ENCODE measurements at places on chromosomes 2 and 18.

GRCh38 chr2:66929632-66930338, 467.3 kb upstream of the ETAA1 start:
- no peak for DNase-seq

- no peak for DNase-seq
These were observed 197.9 kb upstream of the LRRTM4 start for GRCh38 chr2:77720115-77720514.

DNA sequence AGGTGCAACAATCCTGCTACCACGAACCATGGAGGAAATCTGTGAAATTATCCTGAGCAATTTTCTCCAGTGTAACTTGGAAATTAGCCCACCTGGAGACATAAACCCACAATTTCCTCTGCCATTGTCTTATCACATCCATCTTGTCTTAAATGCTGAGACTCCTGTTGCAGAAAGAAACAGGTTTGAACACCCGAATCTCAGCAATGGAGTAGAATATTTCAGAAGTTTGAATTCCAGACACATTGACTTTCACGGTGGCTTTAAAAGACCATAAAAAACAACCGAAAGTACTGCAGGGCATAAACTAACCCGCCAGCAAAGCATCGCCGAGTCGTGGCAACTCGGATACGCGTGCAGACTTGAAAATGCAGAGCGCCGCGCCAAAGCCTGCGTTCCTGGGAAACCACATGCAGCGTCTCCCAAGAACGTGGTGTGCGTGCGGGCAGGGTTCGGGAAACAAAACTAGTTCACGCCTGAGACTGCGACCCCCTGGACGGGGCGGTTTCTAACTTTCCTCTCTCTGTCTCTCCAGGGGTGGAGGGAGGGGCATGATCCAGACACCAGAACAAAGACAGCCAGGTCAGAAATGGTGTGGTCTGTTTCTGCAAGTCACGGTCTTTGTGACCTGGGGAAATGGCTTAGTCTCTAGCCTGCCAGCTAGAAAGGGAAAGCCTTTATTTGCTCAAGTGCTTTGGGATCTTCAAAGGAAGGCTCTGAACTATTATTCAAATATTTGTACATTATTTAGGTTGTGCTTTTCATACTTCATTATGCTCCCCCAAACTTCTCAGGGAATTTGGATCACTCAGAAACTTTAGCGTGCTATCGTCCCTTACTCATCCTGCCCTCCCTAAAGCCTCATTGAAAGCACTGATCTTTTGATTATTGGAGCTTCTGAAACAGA, 26.9 kb upstream of the KCTD1 start:
- no peak for DNase-seq

DNA sequence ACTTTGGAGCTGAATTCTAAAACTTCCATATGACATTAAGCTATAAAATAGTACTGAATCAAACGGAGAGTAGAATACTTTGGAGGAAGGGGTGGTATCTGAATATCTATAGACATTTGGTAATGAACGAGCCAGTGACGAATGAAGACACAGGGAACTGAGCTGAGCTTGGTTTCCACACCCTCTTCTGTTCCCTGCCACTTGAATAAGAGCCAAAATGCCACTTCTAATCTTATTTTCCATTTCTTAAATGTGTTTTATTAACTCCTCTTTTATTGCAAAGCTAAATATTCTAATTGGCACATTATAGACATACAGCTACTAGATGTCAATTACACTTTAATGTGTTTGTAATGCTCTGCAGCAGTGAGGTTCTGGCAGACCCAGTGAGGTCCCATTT, 76.1 kb downstream of the AFF3 start:
- no peak for DNase-seq

DNA sequence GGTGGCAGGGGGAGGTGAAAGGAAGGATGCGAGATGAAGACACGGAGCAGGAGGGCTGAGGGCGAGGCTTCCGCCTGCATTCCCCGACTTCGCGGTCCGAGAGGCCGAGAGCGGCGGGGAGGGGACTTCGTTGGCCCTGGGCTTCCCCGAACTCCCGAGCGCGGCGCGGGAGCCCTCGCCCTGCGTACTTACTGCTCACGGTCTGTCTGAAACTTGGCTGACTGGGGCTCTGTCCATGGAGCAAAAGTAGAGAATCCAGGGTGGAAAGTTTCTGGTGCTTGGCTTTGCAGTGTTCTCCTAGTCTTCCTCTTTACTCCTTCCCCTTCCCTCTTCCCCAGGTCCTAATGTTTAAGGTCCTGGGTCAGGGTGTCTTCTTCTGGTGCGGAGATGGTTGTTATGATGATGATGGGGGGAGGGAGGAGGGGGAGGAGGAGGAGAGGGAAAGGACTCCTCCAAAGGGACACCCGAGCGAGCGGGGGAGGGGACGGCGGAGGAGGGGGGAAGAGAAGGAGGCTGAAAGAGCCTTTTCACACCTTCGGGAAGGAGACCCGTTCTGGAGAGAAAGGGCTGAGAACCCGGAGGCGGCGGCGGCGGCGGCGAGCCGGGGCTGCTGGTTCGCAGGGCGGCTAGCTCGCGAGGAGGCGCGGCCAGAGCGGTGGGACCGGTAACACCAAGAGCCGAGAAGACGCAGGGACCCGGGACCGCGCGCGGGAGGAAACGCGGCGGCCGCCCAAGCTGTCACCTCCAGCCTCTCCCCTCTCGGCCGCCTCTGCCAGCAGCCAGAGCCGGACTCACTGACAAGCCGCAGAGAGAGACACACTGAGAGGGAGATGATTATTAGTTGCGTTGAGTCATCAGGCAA, at the start of gene SATB2:
Gene SATB2 (minus strand): TSS at position 793 of the 862 bp plus-strand sequence. CDS start 1,902 bp downstream, outside the sequence.
- DNase-seq: no peak

DNA sequence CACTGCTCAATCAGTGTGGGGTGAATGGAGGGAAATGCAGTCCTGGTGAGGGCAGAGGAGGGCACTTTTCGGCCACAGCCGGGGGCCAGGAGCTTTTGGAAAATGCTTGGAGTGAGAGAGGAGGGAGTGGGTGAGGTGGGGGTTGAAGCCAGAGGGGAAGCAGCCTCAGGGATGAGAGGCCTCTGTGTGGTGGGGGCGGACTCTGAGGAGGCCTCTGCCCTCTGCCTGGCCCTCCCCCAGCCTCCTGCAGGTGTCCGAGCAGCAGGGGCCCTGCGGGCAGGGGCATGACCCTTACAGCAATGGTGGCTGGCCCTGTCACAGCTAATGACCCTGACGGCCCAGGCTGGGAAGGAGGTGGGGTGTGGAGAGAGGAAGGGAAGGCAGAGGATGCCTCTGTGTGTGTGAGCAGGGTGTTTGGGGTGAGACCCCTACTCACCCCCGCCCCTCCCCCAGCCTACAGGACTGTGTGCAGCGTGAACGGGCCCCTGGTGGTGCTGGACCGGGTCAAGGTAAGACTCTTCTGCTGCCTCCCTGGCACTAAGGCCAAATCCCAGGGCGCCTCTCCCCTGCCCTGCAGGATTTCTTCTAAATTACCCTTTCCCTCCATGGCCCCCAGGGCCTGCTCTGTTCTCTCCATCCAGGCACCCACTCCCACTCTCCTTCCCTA, 7.6 kb downstream of the ATP6V1B1 start:
- DNase-seq: peak; percentile 48

- DNase-seq: no peak
These were observed 212.4 kb downstream of the SEPTIN10 start for GRCh38 chr2:109401370-109401769.

- DNase-seq: no peak
These were observed 108.5 kb upstream of the COL5A2 start for GRCh38 chr2:189287982-189288521.

GRCh38 chr18:13696961-13697360, 29.4 kb downstream of the FAM210A start:
- DNase-seq: no peak

GRCh38 chr2:142052220-142052863, 78.5 kb downstream of the LRP1B start:
- DNase-seq: no peak

DNA sequence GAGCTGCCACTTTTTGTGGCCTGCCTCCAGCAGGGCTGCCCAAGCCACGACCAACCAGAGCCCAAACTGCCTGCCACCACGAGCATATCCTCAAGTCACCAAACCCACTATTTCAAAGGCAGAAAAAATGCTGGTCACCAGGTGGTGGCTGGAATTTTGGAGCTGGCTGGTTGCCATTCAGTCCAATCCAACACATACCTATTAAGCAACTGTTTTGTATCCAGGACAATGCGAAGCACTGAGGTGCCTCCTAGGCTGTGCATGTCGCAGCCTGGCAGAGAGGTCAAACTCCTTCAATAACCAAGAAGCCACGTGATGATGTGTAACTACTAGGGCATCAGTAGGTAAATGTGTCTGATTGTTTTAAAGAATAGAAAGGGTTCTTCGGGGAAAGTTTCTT, 108.3 kb upstream of the PPP1CB start:
- no peak for DNase-seq

DNA sequence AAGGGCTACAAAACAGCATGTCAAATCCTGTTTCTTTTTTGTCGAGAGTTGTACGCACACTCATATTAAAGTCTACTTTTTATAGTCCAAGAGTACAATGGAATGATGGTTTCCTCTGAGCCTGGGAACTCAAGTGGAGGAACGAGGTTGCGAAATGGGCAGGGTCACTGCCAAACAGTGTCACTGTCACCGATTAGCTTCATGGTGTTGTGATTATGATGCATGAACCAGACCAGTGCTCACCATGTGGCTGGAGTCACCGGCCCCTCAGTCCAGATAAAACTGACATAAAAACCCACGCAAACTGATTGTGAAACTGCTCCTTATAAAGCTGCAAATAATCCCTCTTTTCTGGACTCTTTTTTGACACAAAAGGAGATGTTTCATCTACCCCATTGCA, 122.0 kb downstream of the COPS8 start:
- DNase-seq: no peak

DNA sequence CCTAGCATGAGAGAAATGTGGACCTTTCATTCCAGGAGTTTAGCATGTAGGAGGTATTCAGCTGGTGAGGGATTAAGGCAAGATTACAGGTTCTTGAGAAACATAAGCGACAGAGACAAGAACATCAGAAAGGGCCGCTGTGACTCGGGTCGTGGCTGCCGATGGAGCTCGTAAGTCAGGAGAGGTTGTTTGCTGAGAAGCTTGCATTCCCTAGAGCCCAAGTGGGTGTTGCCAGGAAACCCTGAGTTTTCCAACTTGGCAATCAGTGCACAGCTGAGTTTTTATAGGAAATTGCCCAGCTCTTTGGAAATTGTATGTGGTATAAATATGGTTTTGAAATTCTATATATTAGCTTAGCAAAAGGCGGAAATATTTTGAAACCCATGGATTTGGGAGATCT, 46.4 kb upstream of the CYP1B1 start:
- no peak for DNase-seq

DNA sequence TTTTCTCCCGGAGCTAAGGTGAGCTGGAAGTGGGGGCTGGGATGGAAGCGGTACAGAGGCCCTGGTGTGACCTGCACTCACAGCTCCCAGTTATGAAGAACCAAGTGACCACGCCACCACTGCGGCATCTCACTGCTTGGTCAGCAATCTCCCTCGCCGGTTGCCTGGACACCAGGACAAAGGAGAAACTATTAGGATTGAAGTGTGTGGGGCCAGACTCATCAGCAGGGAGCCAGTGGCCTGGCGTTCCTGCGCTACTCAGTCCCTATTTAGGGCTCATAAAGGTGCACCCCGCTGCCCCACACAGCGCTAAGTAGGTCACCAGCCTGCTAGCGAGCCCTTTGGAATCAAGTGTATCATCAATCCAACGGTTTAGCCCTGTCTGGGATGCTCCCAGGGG, 82.9 kb downstream of the ZCCHC2 start:
- DNase-seq: no peak

DNA sequence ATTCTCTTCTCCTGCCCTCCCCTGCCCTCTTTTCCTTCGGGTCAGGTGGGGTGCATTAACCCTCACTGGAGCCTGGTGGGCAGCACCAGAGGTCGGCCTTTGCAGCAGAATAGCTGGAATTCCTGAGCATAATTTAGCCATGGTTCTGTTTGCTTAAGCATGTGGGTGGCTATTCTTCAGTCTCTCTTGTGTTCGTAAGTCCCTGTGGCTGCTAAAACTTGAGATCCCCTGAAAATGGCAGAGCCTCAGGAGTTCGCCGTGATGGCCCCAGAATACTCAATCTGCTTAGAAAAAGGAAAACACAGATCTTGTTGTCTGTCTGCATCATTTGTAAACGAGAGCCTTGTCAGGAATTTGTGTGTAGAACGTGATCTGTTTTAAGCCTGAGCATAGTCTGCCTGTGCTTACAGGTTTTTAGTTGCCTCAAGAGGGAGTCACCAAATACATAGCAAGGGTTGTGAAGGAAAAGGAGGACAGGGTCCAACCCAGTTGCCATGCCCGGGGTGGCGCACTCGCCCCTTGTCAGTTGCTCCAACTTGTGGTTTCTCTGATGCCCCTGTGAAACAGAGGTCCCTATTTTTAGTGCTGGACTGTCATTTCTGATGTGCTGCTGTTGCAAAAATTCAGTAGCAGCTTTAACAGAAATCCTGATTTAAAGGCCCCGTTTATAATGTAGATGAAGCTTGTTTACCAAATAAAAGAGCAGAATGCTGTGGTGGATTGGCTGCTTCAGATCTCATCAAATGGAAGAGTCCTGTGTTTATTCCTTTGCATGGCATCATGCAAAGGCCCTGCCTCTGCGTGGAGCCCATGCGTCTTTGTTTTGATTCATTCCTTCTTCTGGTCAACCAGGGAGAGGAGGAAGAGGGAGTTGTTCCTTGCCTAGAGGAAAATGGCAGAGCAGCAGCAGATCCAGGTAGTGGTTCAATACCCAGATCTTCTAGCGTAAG, 74.8 kb downstream of the WDSUB1 start:
- no peak for DNase-seq

- DNase-seq: no peak
These were observed 296.6 kb upstream of the CRIM1 start for GRCh38 chr2:36058953-36059352.

- DNase-seq: no peak
These were observed 997.0 kb upstream of the ACVR2A start for GRCh38 chr2:146847846-146848245.

DNA sequence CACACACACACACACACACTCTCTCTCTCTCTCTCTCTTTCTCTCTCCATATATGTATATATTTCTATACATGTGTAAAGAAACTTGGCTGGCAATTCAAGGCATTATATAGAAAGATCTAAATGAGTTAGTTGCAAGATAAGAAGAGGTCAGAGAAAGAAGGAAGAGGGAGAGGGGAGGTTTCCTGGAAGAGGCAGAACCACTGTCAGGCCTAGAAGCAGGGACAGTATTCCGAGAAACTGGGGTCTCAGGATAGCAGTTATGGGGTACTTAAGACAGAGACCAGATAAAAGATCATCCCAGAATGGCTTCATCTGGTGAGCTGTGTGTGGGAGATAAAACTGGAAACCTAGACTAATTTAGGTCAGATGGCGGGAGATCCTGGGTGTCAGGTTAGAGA, 180.8 kb downstream of the CAMKMT start:
- DNase-seq: no peak

GRCh38 chr2:15293262-15293937, 267.7 kb downstream of the NBAS start:
- DNase-seq: no peak

DNA sequence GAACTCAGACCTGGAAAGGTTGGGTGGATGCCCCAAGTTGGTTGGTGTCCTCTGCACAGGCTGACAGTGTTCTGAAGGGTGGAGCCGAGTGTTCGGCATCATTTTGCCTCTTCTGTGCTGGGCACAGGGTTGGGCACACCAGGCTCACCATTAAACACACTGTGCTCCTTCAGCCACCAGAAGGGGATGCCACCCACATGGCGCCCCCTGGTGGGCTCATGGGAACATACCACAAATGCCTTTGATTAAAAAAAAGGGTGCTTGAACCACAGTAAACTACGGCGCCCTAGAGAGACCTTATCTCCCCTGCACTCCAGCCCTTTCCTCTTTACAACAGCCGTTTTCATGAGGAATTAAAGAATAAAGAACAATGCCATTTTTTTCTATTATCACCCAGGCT, 89.4 kb downstream of the CELF4 start:
- DNase-seq: no peak

- no peak for DNase-seq
These were observed 1473.2 kb downstream of the LRP1B start for GRCh38 chr2:140657657-140658056.

- no peak for DNase-seq
These were observed 81.8 kb upstream of the HPCAL1 start for GRCh38 chr2:10220902-10221391.

All from activated effector memory CD4-positive, alpha-beta T cell treated with anti-CD3 and anti-CD28 coated beads, Interleukin-2, amount 50 U/mL, for 16 hours (primary cell).